Right lobe of liver (tissue), 6 donors: ENCODE measurements at places on chromosomes 7 and 10. TPM values are rescaled to one million over a fixed set of nuclear protein-coding genes. Genes with fewer than 3 reads are reported as not detected.

- peak; percentile 35 for DNase-seq
Measured at GRCh38 chr7:74306730-74307469, 17.7 kb downstream of the CLIP2 start.

The TAF3 gene
- total RNA-seq, result 2.7 TPM

- no peak for DNase-seq
Measured at GRCh38 chr7:65397730-65398142, 24.1 kb downstream of the ZNF92 start.

The ARF5 gene
- total RNA-seq, result 105 TPM

The LIPF gene
- total RNA-seq, result not detected

DNA sequence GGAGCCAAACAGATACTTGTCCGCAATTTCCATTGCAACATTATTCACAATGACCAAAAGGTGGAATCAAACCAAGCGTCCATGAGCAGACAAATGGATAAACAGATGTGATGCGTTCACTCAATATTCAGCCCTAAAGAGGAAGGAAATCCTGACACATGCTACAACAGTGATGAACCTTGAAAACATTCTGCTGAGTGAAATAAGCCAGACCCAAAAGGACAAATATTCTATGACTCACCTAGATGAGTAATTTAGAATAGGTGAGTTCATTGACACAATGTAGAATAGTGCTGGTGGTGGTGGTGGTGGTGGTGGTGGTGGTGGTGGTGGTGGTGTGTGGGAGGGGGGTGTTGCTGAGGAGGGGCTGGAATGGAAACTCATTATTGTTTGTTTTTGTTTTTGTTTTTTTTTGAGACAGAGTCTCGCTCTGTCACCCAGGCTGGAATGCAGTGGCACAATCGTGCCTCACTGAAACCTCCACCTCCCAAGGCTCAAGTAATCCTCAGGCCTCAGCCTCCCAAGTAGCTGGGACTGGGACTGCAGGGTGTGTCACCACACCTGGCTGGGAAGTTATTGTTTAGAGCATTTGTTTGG is 28.6 kb downstream of the SMKR1 start:
- DNase-seq, result no peak

- no peak for DNase-seq
Measured at GRCh38 chr7:132650498-132650897, 74.2 kb upstream of the PLXNA4 start.

The SPDYE2 gene
- 0.13 TPM for total RNA-seq

GRCh38 chr7:75621124-75621523 is 117.6 kb downstream of the HIP1 start:
- DNase-seq, result no peak

GRCh38 chr10:96176985-96177384 is 46.9 kb downstream of the ZNF518A start:
- DNase-seq, result no peak

DNA sequence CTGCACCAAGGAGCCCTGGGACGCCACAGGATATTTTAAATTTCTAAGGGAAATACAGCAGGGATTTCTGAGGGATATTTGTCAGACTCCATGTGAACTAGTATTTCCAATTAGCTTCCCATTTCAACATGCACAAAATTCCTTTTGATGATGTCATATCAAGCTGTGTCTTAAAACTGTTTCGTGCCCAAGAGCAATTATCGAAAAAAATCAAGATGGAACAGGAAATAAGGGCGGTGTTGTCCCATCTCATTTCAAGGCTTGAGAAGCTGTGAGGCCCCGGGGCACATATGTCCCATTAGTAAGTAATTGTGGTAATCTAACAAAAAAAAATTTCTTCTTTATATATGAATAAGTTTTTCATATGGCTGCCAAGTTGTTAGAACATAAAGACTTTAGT is 47.4 kb downstream of the PPP1R17 start:
- DNase-seq, result no peak

DNA sequence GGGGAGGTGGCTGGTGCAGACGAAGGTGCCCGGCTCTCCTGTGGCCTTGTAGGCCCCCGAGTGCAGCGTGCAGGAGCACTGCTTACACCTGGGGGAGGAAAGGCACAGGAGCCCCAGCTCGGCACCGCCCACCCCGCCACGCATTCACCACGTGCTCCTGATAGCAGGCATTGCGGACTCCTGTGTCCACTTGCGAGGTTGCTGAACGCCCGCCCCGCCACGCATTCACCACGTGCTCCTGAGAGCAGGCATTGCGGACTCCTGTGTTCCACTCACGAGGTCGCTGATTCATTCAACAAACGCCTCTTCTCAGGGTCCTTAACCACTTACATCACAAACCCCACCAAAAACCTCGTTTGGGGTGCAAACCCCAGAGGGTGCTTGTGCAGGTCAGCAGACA is 13.9 kb downstream of the MICALL2 start:
- DNase-seq, result no peak

- no peak for DNase-seq
Measured at GRCh38 chr10:88865281-88865876, 13.7 kb upstream of the ANKRD22 start.

- DNase-seq, result no peak
Measured at GRCh38 chr10:129963641-129964501, at the start of gene EBF3. TSS of gene EBF3 (minus strand) at chr10:129964274. CDS start at chr10:129963768, 506 bp downstream.

DNA sequence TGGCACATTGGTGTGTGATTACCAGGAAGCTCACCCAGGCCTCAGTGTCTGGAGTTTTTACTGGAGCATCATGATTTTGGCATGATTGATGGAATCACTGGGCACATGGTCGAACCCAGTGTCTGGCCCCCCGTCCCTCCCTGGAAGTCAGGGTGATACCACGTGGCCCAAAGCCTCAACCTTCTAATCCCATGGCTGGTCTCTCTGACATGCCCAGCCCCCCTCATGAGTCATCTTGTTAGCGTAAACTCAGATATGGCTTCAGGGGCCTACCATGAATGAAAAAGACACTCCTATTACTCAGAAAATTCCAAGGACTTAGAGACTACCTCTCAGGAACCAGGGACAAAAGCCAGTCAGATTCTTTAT is 109.3 kb downstream of the GRK5 start:
- DNase-seq, result no peak

DNA sequence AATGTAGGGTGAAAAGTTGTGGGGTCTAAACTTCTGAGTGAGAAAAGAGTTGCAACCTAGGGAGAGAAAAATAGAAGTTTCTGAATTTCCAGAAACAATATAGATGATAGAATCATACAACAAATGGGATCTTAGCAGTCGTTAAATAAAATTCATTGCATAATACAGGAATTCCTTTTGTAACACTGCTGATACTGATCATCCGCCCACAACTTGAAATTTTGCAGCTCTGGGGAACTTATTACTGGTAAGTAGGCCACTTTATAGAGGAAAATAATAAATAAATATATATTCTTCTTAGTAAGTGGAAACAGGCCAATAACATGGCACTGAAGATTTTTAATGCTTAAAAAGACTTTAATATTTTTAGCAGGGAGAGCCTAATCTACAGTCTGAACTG is 81.9 kb upstream of the SMIM30 start:
- DNase-seq, result no peak

DNA sequence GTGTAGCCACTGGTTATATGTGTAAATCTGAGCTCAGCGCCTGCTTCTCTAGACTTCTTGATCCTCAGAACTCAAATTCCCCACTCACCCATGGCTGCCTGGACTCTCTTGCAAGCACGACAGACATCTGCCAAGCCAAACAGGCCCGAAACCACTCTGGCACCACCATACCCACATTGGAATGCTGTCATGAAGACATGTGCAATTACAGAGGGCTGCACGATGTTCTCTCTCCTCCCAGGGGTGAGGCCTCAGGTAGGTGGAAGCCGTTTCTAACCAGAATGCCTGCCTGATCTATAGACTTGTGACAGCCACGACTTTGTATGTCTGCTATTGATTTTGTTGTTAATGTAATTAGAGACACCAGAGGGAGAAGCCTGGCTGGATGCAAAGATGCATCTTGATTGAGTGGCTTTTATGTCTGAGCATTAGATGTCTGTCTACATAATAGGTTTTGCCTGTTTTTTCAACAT is 4.0 kb downstream of the BAMBI start:
- no peak for DNase-seq

DNA sequence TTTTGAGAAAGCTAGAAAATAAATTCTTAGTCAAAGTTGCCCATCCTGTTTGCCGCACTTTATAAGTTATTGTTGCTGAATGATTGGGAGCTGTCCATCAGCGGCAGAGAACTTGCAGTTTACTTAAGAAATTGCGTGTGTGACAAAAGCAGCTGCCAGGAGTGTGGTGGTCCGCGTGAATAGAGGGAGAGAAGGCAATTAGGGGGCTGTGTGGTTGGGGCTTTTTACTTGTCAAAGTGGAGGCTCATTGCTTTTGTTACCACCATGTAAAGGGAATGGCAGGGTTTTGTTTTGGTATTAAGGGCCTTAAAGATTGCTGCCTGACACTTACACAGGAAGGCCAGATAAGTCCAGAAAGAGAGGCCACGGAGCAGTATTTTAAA is 177.8 kb downstream of the TCF7L2 start:
- no peak for DNase-seq

The NUTM2D gene
- 1.4 TPM for total RNA-seq

DNA sequence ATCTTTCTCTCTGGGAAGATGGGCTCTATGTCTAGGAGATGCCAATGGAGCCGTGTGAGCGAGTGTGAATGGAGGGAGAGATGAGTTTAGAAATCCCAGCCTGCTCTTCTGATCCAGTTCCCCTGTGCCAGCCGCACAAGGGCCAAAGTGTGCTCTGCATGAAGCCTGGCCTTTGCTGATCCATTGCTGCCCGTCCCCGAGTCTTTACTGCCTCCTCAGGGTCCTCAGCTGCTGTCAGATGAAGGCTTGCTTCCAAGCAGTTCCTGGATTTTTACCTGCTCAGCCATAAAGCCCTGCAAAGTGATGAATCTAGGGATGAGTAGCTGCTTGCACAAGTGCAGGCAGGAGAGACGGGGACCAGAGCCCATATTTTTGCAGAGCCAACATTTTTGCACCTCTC is 115.9 kb downstream of the ZMIZ1 start:
- DNase-seq, result no peak

GRCh38 chr7:92737706-92738105 is 98.7 kb downstream of the CDK6 start:
- no peak for DNase-seq

The HYAL4 gene
- total RNA-seq, result not detected

GRCh38 chr7:18555968-18556367 is 60.4 kb downstream of the HDAC9 start:
- no peak for DNase-seq

The OR2A5 gene
- total RNA-seq, result not detected

The FOXL3 gene
- total RNA-seq, result not detected

DNA sequence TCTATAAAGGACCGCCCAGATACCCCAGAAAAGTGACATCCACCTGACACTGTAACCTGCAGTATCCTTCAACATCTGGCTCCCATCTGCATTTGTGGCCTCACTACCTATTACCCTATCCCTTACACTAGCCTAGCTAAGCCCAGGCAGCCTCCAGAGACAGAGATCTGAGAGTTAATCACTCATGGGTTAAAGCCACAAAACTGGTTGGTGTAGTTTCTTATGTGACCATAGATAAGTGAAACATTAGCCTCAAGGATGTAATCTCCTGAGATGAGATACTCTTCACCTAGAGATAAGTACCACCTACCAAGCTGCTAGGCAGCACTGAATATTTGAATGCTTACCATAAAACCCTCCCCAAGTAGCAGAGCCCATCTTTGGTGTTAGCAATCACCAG is 35.4 kb downstream of the CTTNBP2 start:
- no peak for DNase-seq

The SUN3 gene
- not detected for total RNA-seq

DNA sequence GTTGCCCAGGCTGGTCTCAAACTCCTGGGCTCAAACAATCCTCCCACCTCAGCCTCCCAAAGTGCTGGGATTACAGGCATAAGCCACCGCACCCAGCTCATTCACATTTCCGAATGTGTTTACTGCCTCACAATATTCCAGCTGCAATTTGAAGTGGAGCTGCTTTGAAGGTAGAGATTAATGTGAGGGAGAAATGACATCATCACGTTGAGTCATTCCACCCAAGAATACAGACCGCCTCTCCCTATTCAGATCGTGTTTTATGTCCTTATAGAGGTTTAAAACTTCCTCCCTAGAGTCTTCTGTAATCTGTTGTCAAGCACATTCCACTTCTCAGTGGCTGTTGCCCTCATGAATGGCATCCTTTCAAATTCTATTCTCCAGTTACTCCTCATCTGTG is 100.4 kb upstream of the PDGFA start:
- no peak for DNase-seq

GRCh38 chr7:148964483-148965267 is 63.6 kb downstream of the PDIA4 start:
- no peak for DNase-seq

DNA sequence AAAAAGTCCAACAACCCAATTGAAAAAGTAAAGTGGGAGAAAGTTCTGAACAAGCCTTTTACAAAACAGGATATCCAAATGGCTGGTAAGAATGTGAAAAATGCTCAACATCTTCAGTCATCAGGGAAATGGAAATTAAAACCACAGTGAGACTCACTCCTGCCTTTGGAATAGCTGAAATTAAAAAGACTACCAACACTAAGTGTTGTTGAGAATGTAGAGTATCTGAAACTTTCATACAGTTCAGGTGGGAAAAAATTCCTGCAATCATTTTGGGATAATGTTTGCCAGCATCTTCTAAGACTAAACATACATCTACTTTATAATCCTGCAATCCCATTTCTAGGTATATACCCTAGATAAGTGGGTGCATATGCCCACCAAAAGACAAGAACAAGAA is 395.1 kb downstream of the GRID1 start:
- no peak for DNase-seq

DNA sequence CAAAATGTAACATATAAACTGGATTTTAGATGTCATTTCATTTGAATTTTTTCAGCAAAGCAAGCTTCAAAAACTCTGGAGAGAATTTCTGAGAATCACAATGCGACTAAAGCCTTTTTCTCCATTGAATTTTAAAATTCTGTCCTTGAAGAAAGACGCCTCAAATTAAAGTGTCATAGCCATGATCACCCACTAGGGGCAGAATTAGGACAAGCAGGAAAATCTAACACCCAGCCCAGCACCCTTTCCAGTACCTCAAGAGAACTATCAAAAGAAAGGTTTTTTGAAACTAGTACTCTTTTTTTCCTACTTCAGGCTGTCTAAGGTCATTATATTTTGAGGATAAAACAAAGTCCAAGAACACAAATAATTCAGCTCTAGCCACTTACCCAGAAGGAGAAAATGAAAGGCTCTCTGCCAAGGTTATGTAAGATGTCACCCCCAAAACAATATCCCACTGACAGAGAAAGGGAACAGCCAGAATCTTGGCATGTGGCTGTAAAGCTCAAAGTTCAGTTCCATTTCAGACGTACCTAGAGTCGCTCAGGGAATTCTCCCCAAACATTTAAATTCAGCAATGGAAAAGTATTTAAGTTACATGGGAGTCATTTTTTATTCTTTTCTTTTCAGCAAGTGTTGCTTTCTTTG is 299.4 kb downstream of the SNX13 start:
- no peak for DNase-seq

DNA sequence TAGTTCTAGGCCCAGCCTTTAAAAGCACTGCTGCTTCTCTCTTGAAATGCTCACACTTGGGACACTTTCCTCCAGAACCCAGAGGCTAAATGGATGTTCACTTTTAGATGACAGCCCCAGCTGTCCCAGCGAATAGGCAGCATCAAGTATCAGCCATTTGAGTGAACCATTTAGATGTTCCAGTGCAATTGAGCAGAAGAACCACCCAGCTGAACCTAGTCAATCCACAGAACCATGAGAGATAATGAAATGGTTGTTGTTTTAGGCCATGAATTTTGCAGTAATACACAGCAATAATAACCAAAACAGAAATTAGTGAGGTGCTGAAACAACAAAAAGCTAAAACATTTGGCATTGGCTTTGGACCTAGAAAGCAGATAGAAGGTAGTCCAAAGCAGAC is 273.9 kb downstream of the ETV1 start:
- no peak for DNase-seq

The MYO1G gene
- total RNA-seq, result 2.6 TPM
